ENCODE measurements at places on chromosomes 2 and 18. TPM values are rescaled to one million over a fixed set of nuclear protein-coding genes. Genes with fewer than 3 reads are reported as not detected.

Gene CNDP1
- 5.4 TPM for polyA plus RNA-seq

- no peak overlapping the region for H3K4me3 ChIP-seq
- H3K27ac ChIP-seq: no peak overlapping the region
- no peaks in the 10 kb centered on the region for H3K27me3 ChIP-seq
- no peak for DNase-seq
These were observed 35.8 kb downstream of the HPCAL1 start for GRCh38 chr2:10338270-10339188.

Gene C2orf81
- polyA plus RNA-seq: 4.5 TPM

- H3K27me3 ChIP-seq: no peaks in the 10 kb centered on the region
- no peak for DNase-seq
- no peak overlapping the region for H3K4me3 ChIP-seq
- no peak overlapping the region for H3K27ac ChIP-seq
- H3K36me3 ChIP-seq: no peaks in the 10 kb centered on the region
- H3K4me1 ChIP-seq: no peaks in the 10 kb centered on the region
These were observed 223.7 kb downstream of the CYP26B1 start for GRCh38 chr2:71923887-71924533.

- H3K27me3 ChIP-seq: no peaks in the 10 kb centered on the region
- H3K4me3 ChIP-seq: no peak overlapping the region
- DNase-seq: no peak
These were observed 44.1 kb downstream of the EVA1A start for GRCh38 chr2:75516378-75517360.

Gene SIX2
- polyA plus RNA-seq: 3.4 TPM

- no peak overlapping the region for H3K27ac ChIP-seq
- no peaks in the 10 kb centered on the region for H3K27me3 ChIP-seq
These were observed 260.2 kb downstream of the TMX3 start for GRCh38 chr18:68454511-68455228.
